Anterior cingulate cortex (tissue), 58 donors: ENCODE measurements at places on chromosomes 5 and 9.

DNA sequence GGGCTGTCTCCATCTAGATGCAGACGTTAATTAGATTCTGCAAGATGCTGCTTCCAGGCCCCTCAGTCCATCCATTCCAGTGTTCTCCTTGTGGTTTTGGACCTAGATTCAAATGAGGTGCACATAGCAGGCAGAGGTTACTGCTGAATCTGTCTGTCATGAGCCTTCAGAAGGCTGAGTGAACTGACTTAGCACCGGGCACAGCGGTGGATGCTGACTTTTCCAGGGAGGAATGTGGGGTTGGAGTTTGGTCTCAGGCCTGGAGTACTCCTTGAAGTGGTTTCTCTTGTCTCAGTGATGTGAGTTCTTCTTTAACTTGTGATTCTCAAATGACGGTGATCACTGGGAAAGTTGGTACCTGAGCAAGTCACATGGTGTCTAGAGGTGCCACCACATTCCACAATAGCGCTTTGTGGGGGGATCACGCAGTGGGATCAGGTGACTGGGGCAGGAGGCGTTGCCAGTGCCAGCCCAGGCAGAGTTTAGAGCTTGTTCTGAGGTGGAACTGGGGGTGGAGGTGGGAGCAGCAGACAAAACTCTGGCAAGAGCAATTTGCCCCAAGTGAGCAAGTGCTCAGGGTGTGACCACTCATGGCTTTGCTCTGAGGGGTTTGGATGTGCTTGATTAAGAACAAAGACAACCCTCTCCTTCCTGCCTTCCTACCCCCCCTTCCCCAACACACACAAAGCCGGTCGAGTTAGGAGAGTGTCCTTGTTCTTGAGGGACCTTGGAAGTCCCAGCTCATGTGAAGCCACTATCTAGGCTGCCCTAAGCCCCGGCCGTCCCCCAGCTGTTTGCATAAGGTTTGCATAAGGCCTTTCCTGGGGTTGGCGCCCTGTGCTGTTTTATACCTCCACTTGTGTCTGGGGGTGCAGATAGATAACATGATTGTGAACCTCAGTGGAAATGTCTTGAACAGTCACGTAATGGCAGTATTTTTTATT lies 25.1 kb downstream of the JADE2 start:
- DNase-seq = no peak

DNA sequence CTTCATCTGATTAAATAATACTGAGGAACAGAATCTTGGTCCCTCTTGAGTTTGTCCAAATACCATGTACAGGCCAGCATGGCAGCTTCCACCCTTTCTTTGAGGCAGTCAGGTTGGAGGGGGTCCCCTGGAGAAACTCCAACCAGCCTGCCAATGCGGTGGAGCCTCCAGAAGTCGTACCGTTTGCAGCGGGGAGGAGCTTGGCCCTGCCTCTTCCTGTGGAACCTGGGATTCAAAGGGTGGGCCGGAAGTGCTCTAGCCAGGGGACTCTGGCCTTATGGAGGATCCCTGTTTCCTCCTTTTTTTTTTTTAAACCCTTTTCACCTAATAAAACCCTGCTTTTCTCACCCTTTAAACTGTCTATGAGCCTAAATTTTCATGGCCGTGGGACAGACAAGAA lies 216.3 kb upstream of the ZNF608 start:
- no peak for DNase-seq

- DNase-seq = no peak
Observed at GRCh38 chr5:147927901-147928300, 21.6 kb upstream of the C5orf46 start.

DNA sequence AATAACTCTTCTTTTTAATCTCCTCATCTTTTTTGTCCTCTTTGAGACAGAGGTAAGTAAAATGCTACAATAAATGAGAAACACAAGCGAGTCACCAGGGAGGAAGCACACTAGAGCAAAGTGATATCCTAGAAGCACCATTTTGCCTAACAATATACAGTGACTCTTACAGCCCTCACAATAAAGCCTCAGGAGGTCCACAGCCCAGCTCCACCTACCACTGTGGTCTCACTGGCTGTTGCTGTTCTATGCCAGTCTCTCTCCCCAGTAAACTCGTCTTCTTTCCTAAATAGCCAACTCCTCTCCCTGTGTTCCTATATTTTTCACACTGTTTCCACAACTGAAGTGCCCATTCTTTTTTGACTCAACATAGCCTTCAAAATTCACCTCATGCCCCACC lies 44.3 kb downstream of the TNFSF15 start:
- DNase-seq = no peak

GRCh38 chr5:97752871-97753270 lies 569.8 kb upstream of the RIOK2 start:
- DNase-seq = no peak

DNA sequence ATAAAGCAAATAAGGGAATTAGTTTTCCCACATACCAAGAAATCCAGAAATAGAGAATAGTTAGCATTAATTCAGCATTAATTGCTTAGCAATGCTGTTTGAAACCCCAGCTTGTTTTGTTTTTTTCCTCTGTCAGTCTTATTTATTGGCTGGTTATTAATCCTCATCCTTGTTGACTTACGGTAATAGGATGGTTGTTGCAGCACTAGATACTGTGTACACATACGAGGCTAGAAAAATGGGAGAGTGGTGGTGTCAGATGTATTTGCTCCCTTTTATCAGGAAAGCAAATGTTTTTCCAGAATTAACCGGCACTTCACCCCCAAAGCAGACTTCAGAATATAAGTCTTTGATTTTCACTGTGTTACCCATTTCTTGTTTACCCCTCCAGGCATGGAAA lies 60.4 kb downstream of the ERBIN start:
- no peak for DNase-seq

DNA sequence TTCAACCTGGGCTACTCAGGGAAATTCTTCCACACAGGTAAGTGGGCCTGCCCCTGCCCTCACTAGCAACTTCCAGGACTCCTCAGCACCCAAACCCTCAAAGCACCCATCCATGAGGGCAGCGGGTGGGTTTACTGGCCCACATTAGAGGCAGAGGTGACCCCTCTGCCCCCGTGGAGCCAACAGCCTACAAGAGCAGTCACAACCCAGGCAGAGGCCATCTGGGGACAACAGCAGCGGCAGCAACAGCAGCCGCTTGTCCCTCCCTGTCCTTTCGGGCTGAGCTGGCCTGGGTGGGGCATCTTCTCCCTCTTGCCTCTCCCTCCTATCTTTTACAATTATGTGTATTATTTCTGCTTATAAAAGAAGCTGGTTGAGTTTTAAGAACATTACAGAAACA lies 25.1 kb downstream of the NDST1 start:
- no peak for DNase-seq

- DNase-seq = no peak
Observed at GRCh38 chr9:76020652-76021051, 130.2 kb downstream of the PCSK5 start.

DNA sequence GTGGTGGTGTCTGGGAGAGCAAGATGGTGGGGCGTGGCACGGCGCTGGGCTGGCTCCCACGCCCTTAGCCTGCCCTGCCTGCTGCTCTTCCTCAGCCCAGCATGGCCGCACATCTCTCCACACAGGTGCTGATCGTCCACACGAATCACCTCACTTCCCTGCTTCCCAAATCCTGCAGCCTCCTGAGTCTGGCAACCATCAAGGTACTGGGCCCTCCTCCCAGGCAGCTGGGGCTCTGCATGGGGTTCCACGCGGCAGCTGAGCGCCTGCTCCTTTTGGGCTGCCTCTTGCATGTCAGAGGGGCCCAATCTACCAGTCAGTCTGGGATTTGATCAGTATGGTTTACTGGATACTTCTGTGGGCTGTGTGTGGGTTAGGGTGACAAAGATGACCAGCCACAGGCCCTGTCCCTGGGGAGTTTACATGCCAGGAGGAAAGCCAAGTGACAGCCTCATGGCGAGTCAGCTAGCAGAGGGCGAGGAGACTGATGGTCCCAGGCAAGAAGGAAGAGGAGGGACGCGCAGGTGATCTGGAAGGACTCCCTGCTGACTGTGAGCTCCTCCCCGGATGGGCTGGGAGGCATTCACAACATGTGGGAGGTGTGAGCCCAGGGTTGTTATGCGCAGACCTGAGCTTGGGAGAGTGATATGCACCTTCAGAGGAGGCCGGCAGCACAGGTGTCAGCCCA lies 6.0 kb downstream of the LRSAM1 start:
- no peak for DNase-seq

DNA sequence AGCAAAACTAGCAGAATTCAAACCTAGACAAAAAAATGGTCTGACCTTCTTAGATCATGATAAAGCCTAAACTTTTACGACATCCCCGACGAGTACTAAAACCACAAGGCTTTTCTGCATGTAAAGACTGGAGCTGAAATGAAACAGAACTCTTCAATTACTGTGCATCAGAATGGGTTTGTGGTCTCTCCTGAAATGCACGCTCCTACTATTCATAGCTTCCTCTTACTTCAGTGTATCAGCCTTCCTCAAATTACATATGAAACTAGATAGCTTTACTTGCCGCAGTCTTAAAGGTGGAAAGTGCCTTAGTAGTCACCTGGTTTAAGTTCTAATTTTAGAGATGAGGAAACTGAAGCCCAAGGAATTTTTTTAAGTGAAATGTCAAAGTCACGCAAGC lies 24.6 kb upstream of the MED10 start:
- DNase-seq = no peak

DNA sequence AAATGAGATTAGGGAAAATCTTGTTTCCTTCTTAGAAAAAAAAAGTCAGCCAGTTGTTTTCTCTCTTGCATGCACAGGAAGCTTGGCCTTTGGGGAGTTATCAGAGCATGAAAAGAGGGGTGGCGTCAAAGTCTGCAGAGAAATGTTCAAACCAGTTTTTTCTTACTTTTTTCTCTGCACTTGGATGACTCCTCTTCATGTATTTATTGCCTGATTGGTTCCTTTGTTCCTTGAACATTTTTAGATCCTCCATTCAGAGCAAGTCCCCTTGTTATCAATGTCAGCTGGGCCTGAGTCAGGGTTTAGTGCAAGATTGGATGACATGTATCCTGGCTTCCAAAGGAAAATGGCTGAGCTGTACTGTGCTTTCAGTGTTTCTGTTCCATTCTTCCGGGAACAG lies 392.6 kb upstream of the BRINP1 start:
- no peak for DNase-seq

DNA sequence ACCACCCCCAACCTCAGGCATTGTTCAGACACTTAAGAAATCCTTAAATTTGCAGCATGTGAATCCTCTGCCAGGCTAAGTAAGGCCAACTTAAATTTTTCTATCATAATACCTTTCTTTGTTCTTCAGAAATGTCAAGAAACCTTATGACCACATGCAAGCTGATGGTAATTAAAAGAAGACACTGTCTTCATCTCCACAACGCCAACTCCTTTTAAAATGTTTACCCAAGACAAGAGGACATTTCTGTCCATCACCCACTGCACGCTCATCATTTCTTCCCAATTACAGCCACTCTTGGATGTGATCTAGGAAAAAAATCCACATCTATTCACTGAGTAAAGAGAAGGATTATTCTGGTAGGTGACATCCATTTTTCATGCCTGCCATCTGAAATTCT lies 6.1 kb upstream of the IFNK start:
- DNase-seq = no peak

DNA sequence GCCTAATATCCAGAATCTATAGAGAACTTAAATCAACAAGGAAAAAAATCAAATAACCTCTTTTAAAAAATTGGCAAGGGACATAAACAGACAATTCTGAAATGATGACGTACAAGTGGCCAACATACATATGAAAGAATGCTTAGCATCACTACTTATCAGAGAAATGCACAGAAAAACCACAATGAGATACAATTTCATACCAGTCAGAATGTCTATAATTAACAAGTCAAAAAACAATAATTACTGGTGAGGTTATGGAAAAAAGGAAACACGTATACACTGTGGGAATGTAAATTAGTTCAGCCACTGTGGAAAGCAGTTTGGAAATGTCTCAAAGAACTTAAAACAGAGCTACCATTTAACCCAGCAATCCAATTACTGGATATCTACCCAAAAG lies 1192.0 kb downstream of the CDH12 start:
- no peak for DNase-seq

DNA sequence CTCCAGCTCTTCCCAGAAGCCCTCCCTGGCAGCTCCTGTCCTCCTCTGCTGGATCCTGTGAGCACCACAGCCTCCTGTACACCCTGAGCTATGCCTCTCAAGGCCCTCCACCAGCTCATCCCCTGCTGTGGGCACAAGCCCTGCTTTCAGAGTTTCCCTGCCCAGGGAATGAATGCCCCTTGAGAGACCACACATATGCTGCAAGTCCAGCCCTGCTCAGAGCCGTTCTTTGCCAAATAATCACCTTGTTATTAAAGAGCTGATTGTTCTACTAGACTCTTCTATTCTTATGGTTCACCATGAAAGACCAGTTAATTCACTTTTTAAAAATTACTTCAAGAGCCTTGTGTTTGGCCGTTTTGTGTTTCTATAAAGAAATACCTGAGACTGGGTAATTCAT lies 121.5 kb downstream of the MVB12B start:
- DNase-seq = no peak

DNA sequence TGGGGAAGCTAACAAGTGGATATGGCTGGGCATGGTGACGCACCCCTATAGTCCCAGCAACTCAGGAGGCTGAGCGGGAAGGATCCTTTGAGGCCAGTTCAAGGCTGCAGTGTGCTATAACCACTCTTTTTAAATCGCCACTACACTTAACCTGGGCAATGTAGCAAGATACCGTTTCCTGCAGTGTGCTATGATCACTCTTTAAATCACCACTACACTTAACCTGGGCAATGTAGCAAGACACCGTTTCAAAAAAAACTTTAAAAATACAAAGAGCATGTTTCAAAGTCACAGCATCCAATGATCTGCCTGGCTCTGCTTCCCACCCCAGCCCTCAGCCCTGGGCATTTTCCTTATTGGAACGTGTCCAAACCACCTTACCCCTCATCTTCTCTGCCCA lies 14.5 kb downstream of the GRHPR start:
- DNase-seq = no peak

DNA sequence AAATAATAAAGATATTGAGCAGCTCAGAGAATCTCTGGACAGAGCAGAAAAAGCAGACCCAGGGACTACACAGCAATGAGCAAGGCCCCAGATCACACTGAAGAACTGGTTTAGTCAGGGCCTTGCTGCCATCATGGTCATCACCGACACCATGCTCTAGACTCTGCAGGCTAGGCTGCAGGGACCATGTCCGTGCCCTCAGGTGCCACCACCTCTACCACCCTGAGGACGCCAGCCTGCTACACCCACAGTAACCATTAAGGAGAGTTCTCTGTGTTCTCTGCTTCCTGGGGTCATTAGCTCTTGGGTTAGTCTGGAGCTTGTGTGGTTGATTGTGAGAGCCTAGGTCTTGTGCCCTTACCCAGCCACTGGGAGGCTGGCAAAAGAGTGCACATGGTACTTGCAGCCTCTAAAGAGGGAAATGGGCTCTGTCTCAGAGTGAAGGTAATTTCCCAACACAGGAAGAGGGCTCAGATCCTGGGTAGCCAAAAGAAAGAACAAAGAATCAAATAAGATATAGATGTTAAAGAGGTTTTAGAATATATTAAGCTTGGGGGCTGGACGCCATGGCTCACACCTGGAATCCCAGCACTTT lies 31.9 kb upstream of the JADE2 start:
- DNase-seq = no peak
